ENCODE measurements at places on chromosomes 6 and 20. TPM values are rescaled to one million over a fixed set of nuclear protein-coding genes. Genes with fewer than 3 reads are reported as not detected.

The CST1 gene
- total RNA-seq, result not detected

The PANK2 gene
- 27.1 TPM for total RNA-seq

The TP53TG5 gene
- total RNA-seq, result not detected

The PSMB9 gene
- 12.5 TPM for total RNA-seq

The JPH2 gene
- not detected for total RNA-seq

The ULBP2 gene
- 10.7 TPM for total RNA-seq

The HELZ2 gene
- 33.4 TPM for total RNA-seq

The ACTL10 gene
- total RNA-seq, result 2.4 TPM

The UBD gene
- not detected for total RNA-seq

The RTEL1 gene
- 9.6 TPM for total RNA-seq

The MCHR2 gene
- total RNA-seq, result not detected

The SYNE1 gene
- total RNA-seq, result 22.6 TPM

The OR2H2 gene
- total RNA-seq, result not detected

The MGME1 gene
- 7.0 TPM for total RNA-seq

The MRPL18 gene
- total RNA-seq, result 90.1 TPM

The MEP1A gene
- total RNA-seq, result not detected

The CCDC170 gene
- total RNA-seq, result under 0.01 TPM

The LYRM4 gene
- 16.1 TPM for total RNA-seq

The TRIM10 gene
- total RNA-seq, result not detected

The SLC16A10 gene
- not detected for total RNA-seq

The NR2E1 gene
- not detected for total RNA-seq

The CST5 gene
- not detected for total RNA-seq

The SSR1 gene
- 151 TPM for total RNA-seq

The LRFN2 gene
- not detected for total RNA-seq

The ARG1 gene
- not detected for total RNA-seq

The VGLL2 gene
- not detected for total RNA-seq

The GTSF1L gene
- not detected for total RNA-seq

The PHIP gene
- 11.2 TPM for total RNA-seq

The NUS1 gene
- 17.1 TPM for total RNA-seq

The NINL gene
- total RNA-seq, result 3.2 TPM

The CFAP61 gene
- total RNA-seq, result not detected

The WFDC13 gene
- total RNA-seq, result not detected

The SYNGAP1 gene
- total RNA-seq, result 3.7 TPM

The PSORS1C2 gene
- not detected for total RNA-seq

The COL11A2 gene
- 0.18 TPM for total RNA-seq

Measured in cardiac atrium fibroblast (primary cell).